Fibroblast of the aortic adventitia (primary cell): ENCODE measurements at places on chromosomes 6 and 20. TPM values are rescaled to one million over a fixed set of nuclear protein-coding genes. Genes with fewer than 3 reads are reported as not detected.

The HLA-DQB2 gene
- not detected in 2 replicates for total RNA-seq

The EPPIN gene
- not detected in 2 replicates for total RNA-seq

The ARFGEF3 gene
- 0.08 and 0.09 TPM in 2 replicates for total RNA-seq

The C6orf118 gene
- total RNA-seq: not detected in 2 replicates

The SLC35D3 gene
- total RNA-seq: not detected in 2 replicates

The MOG gene
- total RNA-seq: not detected in 2 replicates

The DEFB125 gene
- not detected in 2 replicates for total RNA-seq

The BRPF3 gene
- total RNA-seq: 15.3 and 19.1 TPM in 2 replicates

The LY6G6C gene
- not detected in 2 replicates for total RNA-seq

The BMP7 gene
- not detected in 2 replicates for total RNA-seq

The MEI4 gene
- not detected in 2 replicates for total RNA-seq

The FAM217A gene
- not detected in 2 replicates for total RNA-seq

The PXT1 gene
- not detected in 2 replicates for total RNA-seq

The SPATS1 gene
- not detected in 2 replicates for total RNA-seq

The PLG gene
- 2.9 TPM in 1 of 2 replicates, not detected in the other for total RNA-seq

The SMPD2 gene
- 7.5 and 14.6 TPM in 2 replicates for total RNA-seq

The VWA7 gene
- 0.36 and 0.90 TPM in 2 replicates for total RNA-seq

The CPNE5 gene
- total RNA-seq: 0.16 and 0.18 TPM in 2 replicates
